ENCODE measurements at places on chromosomes 1 and 21.

GRCh38 chr1:67536957-67537666 is 106.9 kb upstream of the SERBP1 start:
- DNase-seq = no peak

GRCh38 chr21:41948901-41949300 is 4.9 kb downstream of the C2CD2 start:
- DNase-seq = no peak

DNA sequence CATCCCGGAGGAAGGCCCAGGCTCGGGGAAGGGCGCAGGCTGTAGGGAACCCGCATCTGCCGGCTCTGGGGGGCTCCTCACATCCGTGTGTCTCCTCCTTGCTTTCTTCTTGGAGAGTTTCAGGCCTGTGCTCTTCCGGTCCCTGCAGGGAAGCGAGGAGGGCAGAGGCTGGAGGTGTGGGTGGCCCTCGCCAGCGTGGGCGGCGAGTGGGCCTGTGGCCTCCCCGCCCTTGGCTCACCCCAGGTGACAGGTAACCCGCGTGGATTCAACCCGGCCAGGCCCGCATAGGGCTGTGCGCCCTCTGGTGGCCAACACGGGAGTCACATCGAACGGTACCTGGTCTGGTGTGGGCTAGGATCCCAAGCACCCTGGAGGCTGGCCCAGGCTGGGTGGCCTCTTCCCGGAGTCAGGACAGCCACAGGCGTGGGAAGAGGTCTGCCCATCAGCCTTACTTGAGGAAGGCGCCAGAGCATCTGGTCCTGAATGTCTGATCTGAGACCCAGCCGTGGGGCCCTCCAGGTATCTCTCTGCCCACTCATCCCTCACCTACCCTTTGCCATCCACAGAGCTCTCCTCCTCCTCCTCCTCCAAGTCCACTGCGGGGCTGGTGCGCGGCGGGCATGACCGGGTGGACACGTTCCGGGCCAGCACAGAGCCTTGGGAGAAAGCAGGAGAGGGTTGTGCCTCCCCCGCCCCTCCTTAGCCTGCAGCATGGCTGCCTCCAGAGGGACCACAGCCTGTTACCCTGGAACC is 9.6 kb upstream of the TNFRSF25 start:
- DNase-seq = peak; percentile 97

GRCh38 chr1:209176866-209177430 is 406.6 kb upstream of the CAMK1G start:
- DNase-seq = no peak

DNA sequence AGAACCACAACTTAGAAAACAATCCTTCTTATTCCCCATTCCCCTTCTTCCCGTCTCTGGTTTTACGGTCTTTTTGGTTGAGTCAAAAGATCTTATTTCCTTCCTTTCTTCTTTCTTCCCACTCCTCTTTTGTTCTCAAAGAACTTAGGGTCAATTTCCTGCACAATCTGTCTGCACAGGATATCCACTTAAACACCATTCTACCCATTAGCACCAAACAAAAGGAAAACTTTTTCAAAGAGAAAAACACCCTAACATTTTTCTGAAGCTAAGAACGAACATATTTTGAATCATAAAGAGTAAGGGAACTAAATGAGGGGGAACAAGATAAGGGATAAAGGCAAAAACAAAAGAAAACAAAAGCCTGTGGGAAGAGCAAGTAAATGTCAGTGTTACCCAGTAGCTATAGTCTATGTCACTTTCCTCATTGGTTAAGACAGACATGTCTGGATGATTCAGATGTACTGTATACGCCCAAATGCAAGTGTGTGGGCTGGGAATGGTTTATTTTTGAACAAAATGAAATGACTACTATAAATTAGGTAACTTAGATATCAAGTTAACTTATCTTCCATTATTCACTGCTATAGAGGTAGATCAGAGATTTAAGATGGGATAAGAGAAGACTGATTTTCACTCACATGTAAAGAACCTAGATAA is 59.9 kb downstream of the TOR3A start:
- DNase-seq = no peak

DNA sequence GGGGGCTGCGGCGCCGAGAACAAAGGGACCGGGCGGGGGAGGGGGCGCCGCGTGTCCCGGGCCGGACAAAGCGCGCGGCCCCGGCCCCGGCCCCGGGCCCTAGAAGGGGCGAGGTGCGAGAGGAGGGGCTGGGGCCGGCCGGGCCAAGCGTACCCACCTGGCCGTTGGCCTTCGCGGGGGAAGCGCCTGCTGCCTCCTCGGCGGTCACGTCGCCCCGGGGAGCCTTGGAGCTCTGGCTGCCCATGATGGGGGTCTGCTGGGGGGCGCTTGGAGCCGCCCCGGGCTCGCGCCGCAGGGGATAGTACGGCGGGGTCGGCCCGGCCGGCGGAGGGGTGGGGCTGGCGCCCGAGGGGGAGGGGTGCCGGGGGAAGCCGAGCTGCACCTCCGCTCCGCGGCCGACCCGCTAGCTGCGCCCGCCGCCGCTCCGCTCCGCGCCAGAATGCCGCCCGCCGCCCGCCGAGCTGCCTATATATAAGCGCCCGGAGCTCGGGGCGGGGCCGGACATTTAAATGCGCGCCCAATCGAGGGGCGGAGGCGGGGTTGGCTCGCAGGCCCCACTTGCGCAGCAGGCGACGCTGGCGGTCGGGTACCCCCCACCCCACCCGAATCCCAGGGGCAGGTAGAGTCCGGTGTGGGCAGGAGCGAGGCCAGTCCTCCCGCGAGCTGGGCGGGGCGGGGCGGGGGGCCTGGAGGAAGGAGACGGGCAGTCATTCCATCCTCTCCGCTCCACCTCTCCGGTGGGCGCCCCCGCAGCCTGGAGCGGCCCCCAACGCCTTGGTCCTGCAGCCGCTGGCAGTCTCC is at the start of gene MARCKSL1:
MARCKSL1 (minus strand) TSS at position 444 of the 801 bp plus-strand sequence; CDS start at position 244, 200 bp downstream.
- peak; percentile 96 for DNase-seq

GRCh38 chr1:235088430-235088829 is 40.2 kb downstream of the TOMM20 start:
- DNase-seq = no peak

GRCh38 chr1:16250524-16251251 is 13.7 kb upstream of the CPLANE2 start:
- no peak for DNase-seq

DNA sequence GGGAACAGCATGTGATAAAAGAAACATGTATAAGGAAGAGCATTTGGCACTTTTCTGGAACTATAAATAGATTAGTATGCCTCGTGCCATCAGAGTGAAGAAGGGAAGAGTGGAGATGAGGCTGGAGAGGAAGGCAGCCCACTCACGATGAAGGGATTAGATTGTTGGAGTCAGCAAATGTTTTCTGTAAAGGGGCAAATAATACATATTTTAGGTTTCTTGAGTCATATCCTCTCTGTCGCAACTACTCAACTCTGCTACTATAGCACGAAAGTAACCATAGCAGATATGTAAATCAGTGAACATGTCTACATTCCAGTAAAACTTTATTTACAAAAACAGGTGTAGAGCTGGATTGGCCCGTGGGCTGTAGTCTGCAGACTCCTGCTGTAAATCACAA is 147.8 kb downstream of the TENT5C start:
- no peak for DNase-seq

DNA sequence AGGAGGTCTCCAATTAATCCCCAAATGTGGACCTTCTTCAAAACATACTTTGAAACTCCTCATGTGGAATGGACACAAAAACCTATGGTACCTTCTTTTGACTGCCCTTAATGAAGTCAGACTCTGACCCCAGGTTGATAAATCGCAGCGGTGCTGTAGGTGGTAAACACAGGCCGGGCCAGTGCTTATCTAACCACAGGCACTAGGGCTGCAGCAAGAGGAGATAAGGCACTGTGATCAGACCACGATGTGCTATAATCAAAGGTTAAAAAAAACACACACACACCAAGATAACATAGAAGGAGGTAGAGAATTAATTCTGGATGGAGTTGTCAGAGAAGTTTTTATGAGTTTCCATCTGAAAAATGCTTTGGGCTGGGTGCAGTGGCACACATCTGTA is 52.3 kb upstream of the SIPA1L2 start:
- DNase-seq = no peak

- DNase-seq = no peak
These were observed 28.6 kb downstream of the UAP1 start for GRCh38 chr1:162590101-162590500.

GRCh38 chr21:28944296-28944695 is 48.4 kb downstream of the LTN1 start:
- no peak for DNase-seq

DNA sequence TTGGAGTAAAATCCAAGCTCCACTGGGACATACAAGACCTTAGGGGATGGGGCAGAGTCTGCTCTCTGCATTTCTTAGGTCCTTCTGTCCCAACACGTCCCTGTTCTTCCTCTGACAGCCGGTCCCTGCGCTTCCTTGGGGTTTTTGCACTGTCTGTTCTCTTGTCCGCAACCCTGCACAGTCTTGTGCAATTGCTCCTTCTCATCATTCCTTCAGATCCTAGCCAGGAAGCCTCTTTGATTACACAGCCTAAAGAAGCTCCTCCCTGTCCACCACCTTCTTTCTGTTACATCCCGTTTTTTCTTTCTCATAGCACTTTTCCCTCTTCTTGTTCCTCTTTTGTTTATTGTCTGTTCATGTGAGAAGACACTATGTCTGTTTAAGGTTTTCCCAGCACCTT is 19.9 kb downstream of the ACOT11 start:
- DNase-seq = no peak

DNA sequence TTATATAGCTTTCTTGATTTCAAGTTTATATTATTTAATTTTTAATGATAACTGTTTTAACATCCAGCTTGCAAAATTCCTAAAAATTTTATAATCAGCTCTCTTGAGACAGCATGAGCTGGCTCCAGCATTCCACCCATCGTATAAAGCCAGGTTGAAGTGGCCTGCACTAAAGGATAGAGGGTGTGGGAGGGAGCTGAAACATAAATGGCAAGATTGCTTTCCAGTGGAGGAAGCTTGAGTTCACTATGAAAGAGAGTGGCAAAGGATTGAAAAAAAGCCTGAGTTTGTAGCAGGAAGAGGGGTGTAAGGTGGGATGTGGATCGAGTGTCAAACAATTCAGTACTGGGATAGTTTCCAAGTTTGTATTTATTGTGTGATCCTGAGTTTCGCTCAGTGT is 48.5 kb upstream of the ZNF644 start:
- DNase-seq = no peak

DNA sequence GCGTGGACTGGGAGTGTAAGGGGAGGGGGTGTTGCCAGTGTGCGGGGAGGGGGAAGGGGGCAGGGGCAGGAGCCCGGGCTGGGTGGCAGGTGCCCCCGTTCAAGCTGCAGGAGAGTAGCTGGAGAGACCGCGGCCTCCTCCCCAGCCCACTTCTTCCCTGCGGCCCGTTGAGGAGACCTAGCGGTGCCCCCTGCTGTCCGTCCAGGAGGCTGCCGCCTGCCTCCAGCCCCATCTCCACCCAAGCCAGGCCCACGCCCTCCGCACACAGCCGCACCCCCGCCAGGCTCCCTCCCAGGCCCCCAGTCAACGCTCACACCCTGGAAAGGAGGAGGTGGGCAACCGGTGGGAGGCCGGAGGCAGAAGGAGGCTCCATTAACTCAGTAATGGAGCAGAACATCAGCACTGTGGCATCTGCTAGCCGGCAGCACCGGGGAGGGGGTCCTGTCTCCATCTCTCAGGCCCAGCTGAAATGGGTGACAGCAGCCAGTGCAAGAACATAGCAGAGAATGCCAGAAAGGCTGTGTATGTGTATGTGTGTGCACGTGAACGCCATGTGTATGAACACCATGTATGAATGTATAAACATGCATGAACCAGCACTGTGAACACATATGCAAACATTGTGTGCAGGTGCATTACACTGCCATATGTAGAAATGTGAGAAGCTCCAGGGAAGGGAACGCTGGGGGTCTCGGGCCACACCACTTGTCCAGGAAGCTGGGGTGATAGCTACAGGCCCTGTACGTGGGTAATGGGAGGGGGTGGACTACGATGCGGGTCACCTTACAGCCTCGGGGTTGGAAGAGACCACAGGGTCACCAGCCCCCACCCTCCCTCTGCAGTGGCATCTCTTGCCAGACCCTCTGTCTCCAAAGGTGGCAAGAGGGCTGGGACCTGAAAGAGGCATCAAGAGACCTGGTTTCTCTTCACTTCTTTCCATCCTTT is 84.6 kb downstream of the SYT2 start:
- peak; percentile 95 for DNase-seq

DNA sequence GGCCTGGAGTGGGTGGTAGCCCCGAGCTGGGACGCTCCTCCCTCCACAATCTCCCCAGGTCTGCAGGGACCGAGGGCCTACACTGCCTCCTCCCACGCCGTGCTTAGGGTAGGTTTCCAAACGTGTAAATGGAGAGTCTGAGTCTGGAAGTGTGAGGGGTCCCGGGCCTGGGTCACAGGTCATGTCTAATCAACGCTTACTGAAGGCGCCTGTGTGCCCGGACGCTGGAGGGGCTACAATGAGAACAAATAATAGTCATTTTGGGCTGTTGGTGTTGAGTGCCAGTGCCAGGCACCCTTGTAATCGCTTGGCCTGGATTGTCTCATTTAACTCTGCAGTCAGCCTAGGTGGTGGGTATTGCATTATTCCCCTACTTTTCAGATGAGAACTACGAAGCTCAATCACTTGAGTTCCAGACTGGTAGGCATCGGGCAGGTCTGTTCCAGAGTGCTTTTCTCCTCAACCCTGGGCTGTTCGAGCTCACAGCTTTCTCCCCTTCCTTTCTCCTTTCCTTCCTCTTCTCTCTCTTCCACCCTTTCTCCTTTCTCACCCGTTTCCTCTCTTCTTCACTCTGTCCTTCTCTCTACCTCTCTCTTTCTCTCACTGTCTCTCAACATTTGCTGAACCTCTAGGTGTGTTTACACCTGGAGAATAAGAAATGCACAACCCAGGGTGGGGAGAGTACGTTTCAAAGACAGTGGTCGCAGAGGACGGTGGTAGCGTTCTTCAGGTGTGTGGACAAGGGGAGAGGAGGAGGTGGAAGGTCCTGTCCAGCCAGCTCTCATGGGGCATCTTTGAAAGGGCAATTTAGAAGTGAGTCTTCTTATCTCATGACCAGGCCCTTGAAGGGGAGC is 883 bp downstream of the SLC66A1 start:
- no peak for DNase-seq

- DNase-seq = no peak
These were observed 101.7 kb downstream of the NR5A2 start for GRCh38 chr1:200128944-200129879.

GRCh38 chr1:13699936-13700520 is at the start of gene PRDM2:
Gene PRDM2, plus strand, starts transcription at chr1:13700188. Its CDS starts 15,418 bp downstream, at chr1:13715606.
- DNase-seq = peak; percentile 83

- no peak for DNase-seq
These were observed 41.3 kb downstream of the TRPM2 start for GRCh38 chr21:44394733-44395132.

- DNase-seq = no peak
These were observed 65.8 kb upstream of the BCL9 start for GRCh38 chr1:147475488-147475887.

GRCh38 chr1:25590096-25590824 is 26.3 kb upstream of the MAN1C1 start:
- DNase-seq = no peak

- no peak for DNase-seq
These were observed 32.5 kb downstream of the WNT3A start for GRCh38 chr1:228039006-228039903.

DNA sequence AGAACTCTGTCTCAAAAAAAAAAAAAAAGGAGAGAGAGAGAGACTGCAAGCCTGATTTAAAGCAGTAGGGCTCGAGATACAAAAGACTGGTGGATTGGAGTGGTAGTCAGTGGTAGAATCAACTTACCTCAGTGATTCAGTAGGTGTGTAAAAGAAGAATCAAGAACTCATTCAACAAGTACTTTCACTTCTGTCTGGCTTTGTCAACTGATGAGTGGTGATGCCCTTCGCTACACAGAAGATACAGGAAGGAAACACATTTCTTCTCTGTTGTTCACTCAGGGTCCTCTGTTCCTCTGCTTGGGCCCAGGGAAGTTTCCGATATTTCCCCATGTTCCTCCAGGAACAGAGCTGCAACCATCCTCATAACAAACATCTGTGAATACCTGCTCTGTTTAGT is 68.6 kb upstream of the COG2 start:
- no peak for DNase-seq
